ENCODE measurements at places on chromosomes 12 and 14. TPM values are rescaled to one million over a fixed set of nuclear protein-coding genes. Genes with fewer than 3 reads are reported as not detected.

Gene FBLN5
- 14.2 TPM for total RNA-seq

GRCh38 chr12:122265886-122266229, 436 bp downstream of the VPS33A start:
- DNase-seq: no peak

GRCh38 chr12:71164568-71165197, 6.9 kb upstream of the TSPAN8 start:
- DNase-seq: no peak

- no peak for DNase-seq
Measured at GRCh38 chr14:100749967-100750597, 23.4 kb downstream of the DLK1 start.

DNA sequence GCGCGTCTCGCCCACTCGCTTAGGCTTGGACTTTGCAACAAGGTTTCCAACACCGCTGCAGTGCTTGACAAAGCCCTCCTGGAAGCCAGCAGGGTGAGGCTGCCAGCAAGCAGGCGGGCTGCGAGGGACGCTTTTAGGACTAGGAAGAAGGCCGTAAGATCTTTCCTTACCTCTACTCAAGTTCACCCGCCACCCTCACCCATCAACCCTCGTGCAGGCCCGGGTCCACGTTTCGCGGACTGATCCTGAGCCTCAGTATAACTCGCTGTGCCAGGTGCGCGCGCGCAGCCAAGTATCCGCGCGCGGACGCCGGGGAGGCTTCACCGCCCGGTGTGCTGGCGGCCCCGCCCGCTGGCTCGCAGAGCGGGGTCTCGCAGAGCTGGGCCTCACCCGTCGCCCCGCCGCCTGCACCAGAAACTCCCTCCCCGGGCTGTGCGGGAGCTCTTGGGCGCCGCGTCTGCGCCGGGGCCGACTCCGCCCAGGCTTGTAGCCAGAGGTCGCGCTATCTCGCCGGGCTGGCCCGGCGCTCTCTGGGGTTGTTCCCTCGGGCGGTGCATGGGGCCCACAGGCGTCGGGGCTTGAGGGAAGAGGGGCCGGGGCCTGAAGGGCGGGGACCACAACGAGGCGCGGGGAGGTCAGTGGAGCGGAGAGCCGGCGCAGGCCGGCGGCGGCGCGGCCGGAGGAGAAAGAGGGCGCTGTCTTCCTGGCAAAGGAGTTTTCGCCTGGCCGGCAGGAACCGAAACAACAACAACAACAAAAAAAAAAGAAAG, 7.6 kb upstream of the SIX1 start:
- DNase-seq: peak; percentile 41

DNA sequence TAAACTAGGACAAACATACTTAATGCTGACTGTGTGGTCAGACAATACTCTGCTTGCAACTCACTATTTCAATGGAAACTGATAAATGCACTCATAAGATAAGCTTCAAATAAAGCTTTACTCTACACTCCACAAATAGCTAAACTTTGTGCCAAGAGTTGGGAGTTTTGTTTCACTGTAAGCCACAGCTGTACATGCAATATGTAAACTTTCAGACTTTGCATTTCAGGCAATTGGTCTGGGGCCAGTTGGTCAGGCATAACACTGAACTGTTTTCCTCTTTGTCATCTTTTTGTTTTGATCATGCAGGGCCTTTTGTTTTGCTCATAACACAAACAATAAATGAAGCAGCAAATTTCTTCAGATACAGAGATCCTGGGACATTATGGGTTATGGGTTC, 426.2 kb downstream of the IPO8 start:
- no peak for DNase-seq

Gene OTUB2
- 2.5 TPM for total RNA-seq

Gene CABP1
- total RNA-seq: not detected

Gene EIF5
- total RNA-seq: 87.3 TPM

GRCh38 chr14:95644981-95645380, 41.2 kb upstream of the TCL1B start:
- DNase-seq: no peak

GRCh38 chr12:76692846-76693245, 71.1 kb upstream of the ZDHHC17 start:
- DNase-seq: no peak

Gene VAMP1
- total RNA-seq: 2.8 TPM

GRCh38 chr12:55974308-55974730, 441 bp downstream of the RAB5B start:
- no peak for DNase-seq

Gene SLC16A7
- 10.8 TPM for total RNA-seq

- no peak for DNase-seq
Measured at GRCh38 chr12:63895841-63896240, 51.3 kb downstream of the SRGAP1 start.

GRCh38 chr12:56450241-56450640, 1.0 kb upstream of the TIMELESS start:
- no peak for DNase-seq

Gene SLC7A7
- 13.9 TPM for total RNA-seq

Measured in H4 (cell line).